ENCODE measurements at places on chromosomes 2 and 18.
A peak's percentile ranks its signal among the peaks of the same experiment; 100 is the strongest.

DNA sequence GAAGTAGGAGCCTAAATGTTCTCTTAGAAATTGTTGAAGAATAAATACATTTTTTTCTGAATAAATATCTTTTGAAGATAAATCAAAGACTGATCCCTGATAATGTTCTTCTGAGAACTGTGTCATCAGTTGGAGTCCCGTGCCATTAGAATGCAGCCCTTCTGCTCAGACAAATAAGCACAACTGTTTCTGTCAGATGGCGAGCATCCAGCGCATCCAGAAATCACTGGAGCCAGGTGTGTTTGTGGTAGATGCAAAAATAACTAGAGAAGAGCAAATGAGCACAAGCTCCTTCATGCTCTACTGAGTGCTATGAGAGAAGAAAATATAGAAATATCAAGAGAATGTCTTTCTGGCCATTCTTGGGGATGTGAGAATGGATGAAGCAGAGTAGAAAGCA, 573.7 kb downstream of the THSD7B start:
- H3K27me3 ChIP-seq, result no peaks in the 10 kb centered on the region
- H3K4me3 ChIP-seq, result no peak overlapping the region
- no peak overlapping the region for H3K27ac ChIP-seq

DNA sequence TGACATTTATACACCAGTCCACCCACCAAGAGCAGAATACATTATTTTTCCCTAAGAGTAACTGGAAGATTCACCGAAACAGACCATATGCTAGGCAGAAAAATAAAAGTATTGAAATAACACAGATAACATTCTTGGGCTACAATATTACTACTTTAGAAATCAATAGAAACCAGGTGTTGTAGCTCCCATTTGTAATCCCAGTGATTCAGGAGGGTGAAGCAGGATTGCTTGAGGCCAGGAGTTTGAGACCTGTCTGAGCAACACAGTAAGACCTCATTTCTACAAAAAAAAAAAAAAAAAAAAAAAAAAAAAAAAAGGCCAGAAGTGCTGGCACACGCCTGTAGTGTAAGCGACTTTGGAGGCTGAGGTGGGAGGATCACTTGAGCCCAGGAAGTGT, 9.6 kb downstream of the ICA1L start:
- no peaks in the 10 kb centered on the region for H3K27me3 ChIP-seq
- no peak overlapping the region for H3K27ac ChIP-seq
- H3K36me3 ChIP-seq, result no peaks in the 10 kb centered on the region
- no peak for DNase-seq

- H3K4me3 ChIP-seq, result no peak overlapping the region
- no peaks in the 10 kb centered on the region for H3K27me3 ChIP-seq
- no peaks in the 10 kb centered on the region for H3K4me1 ChIP-seq
- H3K27ac ChIP-seq, result no peak overlapping the region
- no peak for DNase-seq
These were observed 404.8 kb downstream of the TXNL1 start for GRCh38 chr18:56233595-56233994.

- no peak for DNase-seq
- H3K4me3 ChIP-seq, result no peak overlapping the region
- H3K36me3 ChIP-seq, result no peaks in the 10 kb centered on the region
These were observed 801 bp downstream of the OSR1 start for GRCh38 chr2:19357402-19358241.

DNA sequence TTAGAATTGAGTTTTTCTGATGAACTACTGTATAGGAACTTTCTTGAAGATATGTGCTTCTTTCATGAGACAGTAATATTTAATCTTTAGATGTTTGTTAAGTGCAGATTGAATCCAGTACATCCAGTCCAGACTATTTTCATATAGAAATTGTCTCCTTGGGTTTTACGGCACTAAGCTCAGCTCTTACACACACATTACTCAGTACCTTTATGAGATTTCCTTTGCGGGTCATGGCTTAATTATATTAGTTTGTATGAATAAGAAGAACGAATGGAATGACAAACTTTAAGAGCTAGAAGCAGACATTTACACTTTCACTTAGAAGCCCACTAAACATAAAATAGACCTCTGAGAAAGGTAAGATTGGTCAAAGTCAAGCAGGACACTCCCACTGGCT, 223.3 kb upstream of the THUMPD2 start:
- H3K27me3 ChIP-seq, result no peaks in the 10 kb centered on the region
- no peak overlapping the region for H3K27ac ChIP-seq
- no peak overlapping the region for H3K4me3 ChIP-seq
- DNase-seq, result no peak
- H3K4me1 ChIP-seq, result peaks cover 30% of the 10 kb centered on the region

- peaks cover 14% of the 10 kb centered on the region for H3K27me3 ChIP-seq
- no peaks in the 10 kb centered on the region for H3K4me1 ChIP-seq
- no peaks in the 10 kb centered on the region for H3K36me3 ChIP-seq
These were observed 101.2 kb downstream of the MCFD2 start for GRCh38 chr2:46814160-46814961.

DNA sequence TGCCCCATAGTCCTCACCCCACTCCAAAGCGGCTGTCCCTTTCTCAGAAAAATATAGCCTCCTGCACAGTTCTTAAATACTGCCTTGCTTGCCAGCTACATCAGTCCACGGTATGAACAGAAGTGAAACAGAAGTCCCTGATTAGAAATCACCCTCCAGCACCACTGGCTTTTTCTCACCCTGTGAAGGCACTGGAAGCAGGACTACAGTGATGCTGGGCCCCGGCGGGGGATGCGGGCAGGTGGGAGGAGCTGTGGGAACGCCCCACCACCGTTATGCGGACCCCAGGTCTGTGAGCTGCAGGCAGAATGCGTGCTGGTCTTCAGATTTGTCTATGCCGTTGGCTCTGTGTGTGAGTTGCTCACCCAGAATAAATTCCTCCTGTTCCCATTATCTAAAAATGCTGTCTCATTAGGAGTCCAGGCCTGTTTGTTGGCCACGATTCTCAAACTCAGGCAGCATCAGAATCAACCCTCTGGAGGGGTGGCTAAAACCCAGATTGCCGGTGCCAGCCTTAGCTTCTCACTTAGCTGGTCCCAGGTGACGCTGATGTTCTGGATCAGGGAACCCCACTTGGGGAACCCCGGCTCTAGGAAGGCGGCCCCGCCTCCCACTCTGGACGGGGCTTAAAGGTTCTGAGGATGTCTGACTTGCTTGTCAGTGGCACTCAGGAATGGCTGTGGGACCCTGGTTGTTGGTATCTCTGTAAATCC, 224.8 kb upstream of the PXDN start:
- no peaks in the 10 kb centered on the region for H3K36me3 ChIP-seq
- peaks cover 10% of the 10 kb centered on the region for H3K27me3 ChIP-seq
- no peak for DNase-seq
- H3K4me3 ChIP-seq, result no peak overlapping the region

DNA sequence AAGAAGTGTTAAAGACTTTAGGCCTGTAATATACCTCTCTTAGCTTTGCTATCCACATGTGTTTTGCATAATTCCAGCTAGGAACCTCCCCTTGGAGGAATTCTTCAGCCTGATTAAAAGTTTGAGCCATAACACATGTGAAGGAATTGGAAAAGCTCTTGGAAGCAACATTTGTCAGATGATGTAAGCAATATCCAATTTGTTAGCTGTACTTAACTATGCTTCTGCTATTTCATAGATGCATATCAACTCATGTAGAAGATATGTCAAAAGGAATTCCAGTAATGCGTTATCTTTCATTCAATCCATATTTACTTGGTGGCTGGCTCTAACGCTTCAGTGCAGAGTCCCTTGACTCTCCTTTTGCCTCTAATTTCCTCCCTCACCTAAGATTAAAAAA, 46.2 kb downstream of the PKP4 start:
- no peak for DNase-seq
- no peaks in the 10 kb centered on the region for H3K36me3 ChIP-seq
- no peak overlapping the region for H3K27ac ChIP-seq
- no peak overlapping the region for H3K4me3 ChIP-seq
- no peaks in the 10 kb centered on the region for H3K27me3 ChIP-seq
- H3K4me1 ChIP-seq, result no peaks in the 10 kb centered on the region

- no peaks in the 10 kb centered on the region for H3K27me3 ChIP-seq
- H3K4me3 ChIP-seq, result no peak overlapping the region
- H3K4me1 ChIP-seq, result no peaks in the 10 kb centered on the region
- no peak for DNase-seq
- H3K27ac ChIP-seq, result no peak overlapping the region
These were observed 318.8 kb downstream of the TSN start for GRCh38 chr2:122074201-122074600.

GRCh38 chr2:112121682-112122254, 16.4 kb upstream of the FBLN7 start:
- DNase-seq, result peak; percentile 45
- no peak overlapping the region for H3K4me3 ChIP-seq
- H3K4me1 ChIP-seq, result no peaks in the 10 kb centered on the region
- peaks cover 11% of the 10 kb centered on the region for H3K36me3 ChIP-seq
- H3K27me3 ChIP-seq, result no peaks in the 10 kb centered on the region

DNA sequence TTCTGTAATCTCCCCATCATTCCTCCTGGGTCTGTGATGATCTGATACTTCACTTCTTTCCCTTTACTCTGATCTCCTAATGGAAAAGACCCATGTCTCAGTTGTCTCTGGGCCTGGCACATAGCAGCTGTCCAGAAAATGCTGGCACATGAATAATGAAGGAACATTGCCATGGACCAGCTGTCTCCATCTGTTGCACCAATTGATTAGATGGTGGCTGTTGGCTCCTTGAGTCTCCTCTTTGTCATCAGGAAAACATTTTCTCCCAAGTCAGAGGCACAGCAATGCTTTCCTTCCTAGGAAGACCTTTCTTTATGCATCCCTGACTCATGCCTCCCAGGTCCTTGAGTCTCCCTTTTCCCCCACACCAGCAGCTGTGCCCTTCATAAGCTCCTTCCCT, 286.2 kb upstream of the CXCR4 start:
- H3K36me3 ChIP-seq, result no peaks in the 10 kb centered on the region
- DNase-seq, result no peak
- H3K4me3 ChIP-seq, result no peak overlapping the region
- no peak overlapping the region for H3K27ac ChIP-seq
- H3K27me3 ChIP-seq, result peaks cover 17% of the 10 kb centered on the region

DNA sequence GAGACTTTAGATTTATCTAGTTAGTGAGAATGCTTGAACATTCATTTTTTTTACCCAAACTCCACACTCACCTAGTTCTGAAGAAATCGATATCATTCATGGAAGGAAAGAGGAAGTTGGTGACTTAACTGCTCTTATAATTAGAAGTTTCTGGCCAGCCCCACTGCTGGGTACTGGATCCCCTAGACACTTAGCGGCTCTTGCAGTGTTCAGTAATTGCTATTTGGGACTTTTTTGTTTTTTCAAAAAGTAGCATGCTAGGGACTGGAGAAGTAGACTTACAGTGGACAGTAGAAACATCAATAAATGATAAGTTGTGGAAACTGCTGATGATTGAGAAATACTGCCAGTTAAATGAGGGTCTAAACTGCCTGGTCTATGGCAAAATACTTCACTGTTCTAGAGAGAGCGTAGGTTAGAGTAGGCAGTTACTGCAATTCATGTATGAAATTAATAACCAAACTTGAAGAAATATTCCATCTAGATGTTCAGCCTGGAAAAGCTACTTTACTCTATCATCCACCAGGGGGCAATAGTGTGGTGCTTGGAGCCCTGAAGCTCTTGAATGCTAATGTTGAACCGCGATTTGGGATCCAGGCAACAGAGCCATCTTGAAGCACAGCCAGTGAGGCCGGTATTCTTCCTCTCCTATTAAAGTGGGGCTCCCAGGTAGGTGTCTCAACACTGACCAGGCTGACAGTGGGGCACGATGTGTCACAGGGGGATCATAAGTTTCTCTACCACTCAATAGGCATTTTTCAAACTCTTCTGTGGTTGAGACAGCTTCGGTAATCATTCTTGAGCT, 146.1 kb upstream of the SESTD1 start:
- peak; percentile 40 for DNase-seq
- H3K4me1 ChIP-seq, result no peaks in the 10 kb centered on the region
- H3K4me3 ChIP-seq, result no peak overlapping the region
- no peak overlapping the region for H3K27ac ChIP-seq
- no peaks in the 10 kb centered on the region for H3K36me3 ChIP-seq

DNA sequence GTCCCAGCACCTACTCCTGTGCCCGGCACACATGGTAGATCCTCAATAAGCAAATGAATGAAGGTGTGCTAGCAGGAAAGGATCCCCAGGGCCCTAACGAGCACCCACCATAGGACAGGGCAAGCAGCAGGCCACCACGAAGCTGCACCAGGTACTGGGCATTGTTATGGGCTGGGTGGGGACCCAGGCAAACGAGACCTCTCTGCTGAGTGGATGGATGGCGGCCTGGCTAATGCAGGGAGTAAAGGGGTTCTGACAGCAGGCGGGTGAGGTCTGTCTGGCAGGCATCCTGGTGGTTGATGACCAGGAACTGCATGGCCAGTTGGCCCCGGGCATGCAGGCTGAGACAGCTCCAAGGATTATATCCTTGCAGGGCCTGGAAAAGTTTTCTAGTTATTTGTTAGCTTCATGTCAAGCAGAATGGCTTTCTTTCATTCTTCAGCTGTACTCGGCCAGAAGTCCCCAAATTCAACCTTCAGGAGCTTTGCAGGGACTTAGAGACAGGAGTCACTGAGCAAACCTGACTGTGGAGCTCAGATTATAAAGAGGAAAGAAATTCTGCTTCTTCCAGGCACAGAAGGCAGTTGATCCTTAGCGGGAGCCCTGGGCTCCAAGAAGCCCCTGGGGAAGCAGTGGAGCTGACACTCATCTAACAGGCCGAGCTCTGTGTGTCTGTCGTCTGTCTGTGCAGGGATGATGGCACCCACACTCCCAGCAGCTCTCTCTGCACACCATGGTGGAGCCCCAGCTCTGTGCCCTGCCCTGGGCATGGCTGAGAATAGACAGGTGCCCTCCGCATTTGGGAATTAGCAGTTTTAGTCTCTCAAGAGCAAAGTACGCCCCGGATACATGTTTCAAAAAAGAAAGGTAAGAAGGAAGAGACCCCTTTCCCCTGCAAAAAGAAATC, 51.2 kb downstream of the SDC1 start:
- no peak overlapping the region for H3K27ac ChIP-seq
- no peak for DNase-seq
- H3K4me1 ChIP-seq, result no peaks in the 10 kb centered on the region
- H3K4me3 ChIP-seq, result no peak overlapping the region

DNA sequence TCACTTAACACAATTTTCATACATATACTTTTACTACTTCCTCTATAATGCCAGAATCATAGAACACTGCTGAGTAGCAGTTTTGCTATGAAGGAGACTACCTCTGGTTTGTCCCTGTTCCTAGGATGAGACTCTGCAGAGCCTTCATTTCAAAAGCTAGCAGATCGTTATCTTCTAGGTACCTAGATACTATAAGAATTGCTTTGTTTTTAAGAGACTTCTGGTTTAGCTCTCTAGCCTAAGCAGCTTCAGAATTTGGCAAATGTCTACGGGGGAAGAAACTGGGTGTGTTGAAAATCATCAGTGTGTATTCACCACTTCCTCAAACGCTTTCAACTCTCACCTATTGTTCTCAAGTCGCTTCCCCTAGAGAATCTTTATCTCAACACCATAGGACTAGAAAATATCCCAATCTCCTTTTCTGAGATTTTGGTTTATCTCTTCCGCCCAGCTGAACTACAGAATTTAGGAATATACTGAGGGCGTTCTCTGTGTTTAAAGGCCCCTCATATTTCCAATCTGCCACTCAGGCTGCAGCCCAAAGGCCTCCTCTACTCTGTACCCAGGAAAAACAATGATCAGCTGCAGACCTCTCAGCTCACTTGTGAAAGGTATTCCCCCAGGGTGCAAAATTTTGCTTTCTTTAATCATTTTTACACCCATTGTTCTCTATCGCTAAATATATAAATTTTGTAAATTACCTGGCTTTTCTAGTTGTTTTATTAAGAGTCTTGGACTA, 28.7 kb downstream of the SMAD2 start:
- H3K36me3 ChIP-seq, result peaks cover 20% of the 10 kb centered on the region
- no peaks in the 10 kb centered on the region for H3K27me3 ChIP-seq
- H3K27ac ChIP-seq, result no peak overlapping the region
- no peak for DNase-seq
- H3K4me1 ChIP-seq, result peaks cover 18% of the 10 kb centered on the region
